ENCODE measurements at places on chromosomes 3 and 15.

DNA sequence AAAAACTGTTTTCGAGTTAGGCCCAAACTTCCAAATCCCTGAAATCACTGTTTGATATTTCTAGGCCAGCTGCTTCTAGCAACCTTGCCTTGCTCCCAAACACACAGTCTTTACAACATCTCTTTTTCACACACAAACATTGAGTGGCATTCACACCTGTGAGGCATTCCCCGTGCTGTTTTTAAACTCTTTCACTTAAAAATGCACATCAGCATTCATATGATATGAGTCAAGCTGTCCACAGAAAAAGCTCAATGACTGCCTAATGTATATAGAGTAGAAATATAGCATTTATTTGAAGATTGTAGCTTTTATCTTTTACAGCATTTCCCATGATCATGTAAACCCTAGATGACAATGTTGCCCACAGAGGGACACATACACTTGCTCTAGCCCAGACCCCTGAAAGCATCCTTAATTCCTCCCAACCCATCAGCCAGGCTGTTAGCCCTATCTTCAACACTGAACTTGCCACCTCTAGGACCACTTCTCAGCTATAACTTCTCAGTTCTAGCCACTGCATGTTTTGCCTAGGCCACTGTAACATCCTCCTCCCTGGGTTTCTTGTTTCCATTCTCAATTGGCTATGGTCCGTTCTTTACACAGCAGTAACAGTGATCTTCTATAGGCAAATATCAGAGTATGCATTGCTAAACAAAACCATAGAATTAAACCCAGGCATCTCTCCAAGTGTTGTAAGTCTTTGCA, 782.6 kb downstream of the DIPK2A start:
- no peak for DNase-seq

- no peak for DNase-seq
Observed at GRCh38 chr3:8416965-8417364, 84.7 kb upstream of the LMCD1 start.

GRCh38 chr3:125126323-125126722, 70.5 kb upstream of the HEG1 start:
- no peak for DNase-seq

- DNase-seq: no peak
Observed at GRCh38 chr15:90184786-90185704, 16.1 kb upstream of the SEMA4B start.

- DNase-seq: no peak
Observed at GRCh38 chr3:108669208-108669607, 79.7 kb downstream of the DZIP3 start.

GRCh38 chr3:32435911-32436815, 44.5 kb downstream of the CMTM7 start:
- no peak for DNase-seq

DNA sequence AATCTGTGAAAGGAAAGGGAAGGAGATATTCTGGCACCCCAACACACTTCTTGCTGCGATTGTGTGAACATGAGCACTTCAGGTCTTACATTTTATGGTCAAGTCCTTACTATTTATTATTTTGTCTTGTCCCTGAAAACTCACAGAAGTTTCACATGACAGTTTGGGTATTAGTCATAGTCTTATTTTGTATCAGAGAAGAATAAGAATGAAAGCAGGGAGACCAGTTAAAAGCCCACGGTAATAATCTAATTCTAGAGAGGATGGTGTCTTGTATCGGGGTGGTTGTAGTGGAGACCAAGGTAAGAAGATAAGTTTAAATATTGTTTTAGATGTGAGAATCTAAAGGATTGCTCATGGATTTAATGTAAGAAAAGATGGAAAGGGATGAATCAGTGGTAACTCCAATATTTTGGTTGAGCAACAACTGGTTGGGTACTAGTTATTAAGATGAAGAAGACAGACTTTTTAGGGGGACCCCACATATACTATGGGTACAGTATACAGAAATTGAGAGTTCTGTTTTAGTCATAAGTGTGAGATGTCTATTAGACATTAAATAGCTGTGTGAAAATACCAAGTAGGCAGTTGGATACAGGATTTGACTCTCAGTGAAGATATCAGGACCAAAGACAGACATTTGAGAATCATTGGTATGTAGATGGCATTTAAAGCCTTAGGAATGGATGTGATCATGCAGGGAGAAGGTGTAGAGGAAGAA, 227.6 kb downstream of the MFSD1 start:
- no peak for DNase-seq

GRCh38 chr15:85003593-85004312, 22.1 kb downstream of the PDE8A start:
- no peak for DNase-seq

DNA sequence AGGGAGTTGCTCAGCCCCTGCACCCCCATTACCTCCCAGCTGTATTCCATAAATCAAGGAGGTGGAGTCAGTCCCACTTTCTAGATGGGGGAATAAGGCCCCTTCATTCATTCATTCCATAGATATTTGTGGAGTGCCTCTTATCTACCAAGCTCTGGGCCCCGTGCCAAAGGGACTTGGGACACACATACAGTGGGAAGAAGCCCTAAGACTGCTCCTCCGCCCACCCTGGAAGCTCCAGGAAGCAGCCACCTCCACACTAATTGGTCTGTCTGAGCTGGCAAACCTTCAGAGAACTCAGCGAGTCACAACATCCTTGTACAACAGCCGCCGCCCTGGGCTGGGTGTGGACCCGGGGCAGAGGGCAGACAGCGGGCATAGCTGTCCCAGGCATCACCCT, 6.4 kb downstream of the STRA6 start:
- DNase-seq: no peak

GRCh38 chr15:69489073-69489571, 36.5 kb downstream of the RPLP1 start:
- no peak for DNase-seq

Measured in activated T-helper 1 cell treated with anti-CD3 and anti-CD28 coated beads, Interleukin-2, amount 50 U/mL, for 16 hours (primary cell).